Left renal pelvis (tissue), 4 donors: ENCODE measurements at places on chromosomes 5 and 9. TPM values are rescaled to one million over a fixed set of nuclear protein-coding genes. Genes with fewer than 3 reads are reported as not detected.

The COL27A1 gene
- polyA plus RNA-seq, result 31.8 TPM

The ISL1 gene
- polyA plus RNA-seq, result 0.44 TPM

The OBP2B gene
- 0.29 TPM for polyA plus RNA-seq

The DDX4 gene
- 0.14 TPM for polyA plus RNA-seq

The PTPRD gene
- 117 TPM for polyA plus RNA-seq

The FST gene
- 33.5 TPM for polyA plus RNA-seq

The IFNA2 gene
- not detected for polyA plus RNA-seq

The EPB41L4B gene
- polyA plus RNA-seq, result 14.6 TPM

The SHLD3 gene
- polyA plus RNA-seq, result 3.5 TPM

The NR4A3 gene
- polyA plus RNA-seq, result 0.53 TPM

GRCh38 chr9:36136894-36137391 is 410 bp downstream of the GLIPR2 start:
- DNase-seq, result no peak

DNA sequence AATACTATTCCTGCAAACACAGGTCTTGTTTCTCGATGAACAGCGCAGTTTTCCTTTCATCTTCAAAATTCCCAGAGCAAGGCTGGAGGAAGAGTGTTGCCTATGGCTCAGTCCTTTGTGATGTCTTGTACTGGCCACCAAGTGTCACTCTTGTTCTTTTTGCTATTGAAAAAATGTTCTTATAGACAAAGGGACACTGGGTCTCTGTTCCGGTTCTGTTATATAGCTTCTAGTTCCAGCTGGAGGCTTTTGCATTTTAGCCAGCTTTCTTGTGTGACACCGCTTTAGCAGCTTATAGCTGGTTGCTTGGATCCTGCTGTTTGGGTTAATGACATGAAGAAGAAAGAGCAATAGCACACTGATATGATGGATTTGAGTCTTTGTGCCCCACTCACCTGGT is 343.7 kb upstream of the KCNN2 start:
- no peak for DNase-seq

- peak; percentile 48 for DNase-seq
Measured at GRCh38 chr9:15306068-15306756, 804 bp downstream of the TTC39B start.

DNA sequence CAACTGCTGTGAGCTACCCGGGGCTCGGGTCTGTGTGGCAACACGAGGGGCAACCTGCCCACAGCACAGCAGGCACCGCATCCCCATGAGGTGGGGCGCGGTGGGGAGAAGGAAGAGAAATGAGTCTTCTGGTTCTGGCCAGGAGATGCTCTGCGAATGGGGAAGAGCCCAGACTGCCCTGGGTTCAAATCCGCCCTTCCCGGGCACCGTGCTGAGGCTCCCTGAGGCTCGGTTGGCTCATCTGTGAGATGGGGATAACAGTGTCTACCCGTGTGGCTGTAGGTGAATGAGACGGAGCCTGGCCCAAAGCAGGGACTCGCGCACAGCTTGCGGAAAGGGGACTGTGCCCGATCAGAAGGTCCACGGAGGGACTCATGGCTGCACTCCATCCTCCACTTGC is 123.9 kb downstream of the VAV2 start:
- no peak for DNase-seq

GRCh38 chr9:110977259-110977709 is 61.0 kb downstream of the LPAR1 start:
- no peak for DNase-seq

- DNase-seq, result no peak
Measured at GRCh38 chr9:128393970-128394369, 22.8 kb downstream of the URM1 start.

DNA sequence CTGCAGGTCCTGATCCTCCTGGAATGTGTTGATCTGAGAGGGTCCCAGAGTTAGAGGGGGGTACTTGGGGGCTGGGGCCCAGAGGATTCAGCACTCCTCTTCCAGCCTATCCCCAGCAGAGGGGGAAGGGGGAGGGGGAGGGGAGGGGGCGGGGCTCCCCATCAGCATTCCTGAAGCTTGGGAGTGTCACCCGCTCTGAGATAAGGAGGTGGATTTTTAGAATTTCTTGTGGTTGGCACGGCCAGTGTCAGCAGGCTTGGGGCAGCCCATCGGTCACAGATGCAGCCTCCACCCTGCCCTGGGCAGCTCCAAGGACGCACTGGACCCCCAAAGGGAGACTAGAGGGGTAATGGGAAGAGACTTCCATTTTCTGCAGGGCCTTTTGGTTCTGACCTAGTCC is 5.3 kb downstream of the FGF18 start:
- DNase-seq, result no peak

- no peak for DNase-seq
Measured at GRCh38 chr5:10376544-10376943, 23.0 kb downstream of the MARCHF6 start.

DNA sequence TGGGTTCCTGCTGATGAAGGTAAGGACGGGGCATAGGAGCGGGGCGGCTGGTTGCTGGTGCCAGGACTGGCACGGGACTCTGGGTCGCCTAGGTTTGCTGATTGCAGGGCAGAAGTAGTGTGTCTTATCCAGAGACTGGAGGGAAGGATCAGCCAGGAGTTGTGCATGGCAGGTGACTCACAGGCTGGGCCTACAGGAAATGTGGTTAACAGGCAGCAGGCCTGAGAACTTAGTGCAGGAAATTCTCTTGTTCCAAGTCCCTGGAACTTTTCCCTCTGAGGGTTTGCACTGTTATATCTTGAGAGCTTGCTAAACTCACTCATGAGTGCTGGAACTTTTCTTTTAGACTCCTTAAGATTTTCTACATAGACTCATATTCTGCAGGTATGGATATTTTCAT is 95.1 kb downstream of the ANXA2R start:
- no peak for DNase-seq

- no peak for DNase-seq
Measured at GRCh38 chr5:173333925-173334661, 5.9 kb upstream of the STC2 start.

GRCh38 chr5:179858241-179858585 is 404 bp downstream of the MRNIP start:
- DNase-seq, result peak; percentile 46

DNA sequence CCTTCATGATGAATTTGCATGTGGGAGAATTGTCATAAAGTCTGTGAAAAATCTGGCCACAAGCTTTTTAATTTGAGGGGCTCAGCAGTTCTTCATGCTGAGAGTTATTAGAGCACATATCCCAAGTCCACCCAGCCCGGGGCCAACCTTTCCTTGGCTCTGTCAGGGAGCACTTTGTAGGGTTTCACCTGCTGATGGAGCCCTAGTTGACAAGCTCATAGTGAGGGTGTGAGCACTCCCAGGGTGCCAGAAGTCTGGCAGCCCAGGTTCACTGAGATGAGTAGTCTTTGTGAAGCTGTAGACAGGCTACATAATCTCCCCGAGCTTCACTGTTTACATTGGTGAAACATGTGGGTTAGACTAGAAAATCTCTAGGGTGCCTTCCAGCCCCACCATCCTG is 97.2 kb upstream of the NREP start:
- DNase-seq, result no peak

DNA sequence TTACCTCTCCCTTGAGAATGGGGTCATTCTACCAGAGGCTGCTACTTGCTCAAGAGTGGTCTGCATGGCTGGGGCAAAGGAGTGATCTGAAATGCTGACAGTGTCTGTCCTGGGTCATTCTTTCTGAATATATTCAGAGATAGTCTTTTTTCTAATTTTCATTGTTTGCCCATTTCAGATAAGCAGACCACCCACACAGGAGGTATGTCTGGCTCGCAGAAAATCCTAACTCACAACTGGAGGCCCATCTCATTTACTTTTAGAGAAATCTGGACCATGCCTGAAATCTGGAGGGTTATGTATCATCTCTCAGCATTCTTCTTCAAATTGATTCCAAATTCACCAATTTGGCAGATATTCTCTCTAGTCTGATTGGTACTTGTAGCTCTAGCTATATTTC is 227.6 kb downstream of the SEC61B start:
- DNase-seq, result no peak

- DNase-seq, result no peak
Measured at GRCh38 chr9:34227445-34227844, 48.6 kb downstream of the UBAP1 start.

GRCh38 chr5:21919414-21920022 is 933.6 kb downstream of the CDH12 start:
- no peak for DNase-seq

DNA sequence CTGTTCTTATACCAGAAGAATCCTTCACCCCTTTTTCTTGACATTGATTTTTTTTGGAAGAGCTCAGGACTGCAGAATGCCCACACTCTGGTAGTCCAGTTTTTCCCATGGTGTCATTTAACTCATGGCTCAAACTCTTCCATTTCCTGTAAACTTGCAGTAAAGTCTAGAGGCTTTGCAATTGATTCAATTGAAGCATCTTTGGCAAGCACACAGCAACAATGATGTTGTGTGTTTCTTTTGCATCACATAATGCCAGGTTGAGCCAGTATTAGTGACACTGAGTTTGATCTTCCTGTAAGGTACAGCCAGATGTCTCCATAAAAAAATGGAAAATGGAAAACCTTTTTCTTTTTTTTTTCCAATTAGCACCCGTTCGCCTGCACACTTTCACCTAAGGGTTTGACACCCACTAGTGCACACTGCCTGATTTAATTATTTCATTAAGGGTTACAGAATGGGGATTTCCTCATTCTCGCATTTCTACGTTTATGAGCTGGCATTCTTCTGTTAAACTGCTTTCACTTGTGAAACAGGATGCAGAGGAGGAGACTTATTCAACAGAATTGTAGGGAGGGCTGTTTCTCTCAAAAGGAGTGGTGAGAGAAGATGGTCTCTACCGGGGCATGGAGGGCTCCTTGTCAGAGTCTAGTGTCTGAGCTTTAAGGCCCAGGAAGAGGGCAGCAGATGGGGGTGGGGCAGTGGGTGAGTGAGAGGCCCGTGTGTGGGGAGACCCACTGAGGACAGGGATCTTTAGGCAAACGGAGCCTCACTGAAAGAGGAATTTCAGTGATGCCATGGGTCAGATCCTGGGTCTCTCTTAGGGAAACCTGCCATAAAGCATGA is 2.2 kb upstream of the S1PR3 start:
- DNase-seq, result no peak

- DNase-seq, result no peak
Measured at GRCh38 chr5:58462154-58462553, 2.3 kb upstream of the PLK2 start.

- DNase-seq, result no peak
Measured at GRCh38 chr5:174204535-174205313, 159.2 kb downstream of the NSG2 start.

- DNase-seq, result peak; percentile 10
Measured at GRCh38 chr5:149002053-149002452, 60.8 kb downstream of the SH3TC2 start.

- no peak for DNase-seq
Measured at GRCh38 chr9:133307301-133307700, 28.7 kb downstream of the SURF6 start.

DNA sequence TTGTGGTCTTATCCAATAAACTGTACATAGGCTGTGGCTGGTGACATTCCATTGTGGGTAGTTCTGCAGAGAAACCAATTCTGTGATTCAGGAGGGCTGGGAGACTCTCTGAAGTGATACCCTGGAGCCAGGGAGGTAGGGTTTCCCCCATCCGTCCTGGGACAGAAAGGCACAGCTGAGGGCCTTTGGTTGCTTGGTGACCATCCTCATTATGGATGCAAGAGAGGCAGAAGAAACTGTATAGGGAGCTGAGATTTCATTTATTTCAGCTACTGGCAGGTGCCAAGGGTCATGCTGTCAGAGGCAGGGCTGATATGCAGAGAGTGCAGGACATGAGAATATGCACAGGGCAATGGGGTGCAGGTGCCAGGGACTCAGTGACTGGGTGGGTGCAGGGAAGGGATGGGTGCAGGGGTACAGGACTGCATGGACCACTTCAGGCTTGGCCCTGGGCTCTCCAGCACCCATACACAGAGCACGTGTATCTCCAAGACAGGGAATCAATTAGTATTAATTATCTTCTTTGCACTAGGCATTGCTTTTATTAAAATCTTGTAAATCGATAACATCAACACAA is 236.5 kb downstream of the ICE1 start:
- no peak for DNase-seq

DNA sequence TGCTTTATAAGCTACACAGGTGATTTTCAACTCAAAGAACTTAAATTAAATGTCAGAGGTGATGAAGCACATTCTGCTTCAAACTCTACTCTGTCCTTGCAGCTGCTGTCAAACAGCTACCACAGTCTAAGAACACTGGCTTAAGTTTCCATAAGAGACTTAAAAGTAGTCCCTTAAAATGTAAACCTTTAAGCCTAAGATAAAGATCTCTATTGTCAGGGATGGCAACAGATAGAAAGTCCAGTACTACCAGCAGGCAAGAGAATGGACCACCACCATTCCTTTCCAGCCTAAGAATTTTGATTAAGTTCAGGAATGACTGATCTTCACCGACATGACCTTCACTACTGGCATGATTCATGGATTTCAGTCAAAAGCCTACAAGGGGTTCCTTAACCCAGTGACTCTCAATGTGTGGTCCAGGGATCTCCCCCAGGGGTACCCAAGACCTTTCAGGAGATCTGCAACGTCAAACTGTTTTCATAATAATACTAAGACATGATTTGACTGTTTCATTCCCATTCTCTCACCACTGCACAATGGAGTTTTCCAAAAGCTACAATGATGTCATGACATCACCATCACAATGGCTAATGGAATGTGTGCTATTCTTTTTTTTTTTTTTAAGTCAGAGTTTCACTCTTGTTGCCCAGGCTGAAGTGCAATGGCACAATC is 41.1 kb upstream of the PLPP6 start:
- no peak for DNase-seq

- no peak for DNase-seq
Measured at GRCh38 chr9:120974921-120975320, 48.3 kb upstream of the TRAF1 start.
